ENCODE measurements at places on chromosomes 3 and 15.

- DNase-seq: no peak
Observed at GRCh38 chr3:3634326-3634725, 164.9 kb upstream of the LRRN1 start.

DNA sequence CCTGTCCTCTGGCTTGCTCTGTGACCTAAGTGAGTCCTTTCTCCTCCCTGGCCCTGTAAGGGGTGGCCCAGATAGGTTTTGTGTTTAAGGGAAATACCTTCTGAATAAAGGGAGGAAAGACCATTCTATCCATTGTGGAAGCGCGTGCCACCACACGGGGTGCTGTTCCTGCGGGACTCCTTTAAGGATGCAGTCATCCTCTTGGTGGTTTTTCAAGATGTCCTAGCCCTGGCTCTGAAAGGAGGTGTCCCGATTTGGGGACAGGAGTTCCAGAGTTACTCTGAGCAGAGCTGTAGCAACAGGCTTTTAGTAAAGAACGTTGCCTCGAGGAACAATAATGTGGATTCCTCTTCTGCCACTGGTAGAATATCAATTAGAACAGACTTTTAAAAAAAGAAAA is 9.6 kb downstream of the SLC6A6 start:
- DNase-seq: no peak

- DNase-seq: no peak
Observed at GRCh38 chr3:160312014-160312624, 86.9 kb downstream of the C3orf80 start.

- DNase-seq: no peak
Observed at GRCh38 chr3:128311441-128311844, 155.2 kb downstream of the DNAJB8 start.

DNA sequence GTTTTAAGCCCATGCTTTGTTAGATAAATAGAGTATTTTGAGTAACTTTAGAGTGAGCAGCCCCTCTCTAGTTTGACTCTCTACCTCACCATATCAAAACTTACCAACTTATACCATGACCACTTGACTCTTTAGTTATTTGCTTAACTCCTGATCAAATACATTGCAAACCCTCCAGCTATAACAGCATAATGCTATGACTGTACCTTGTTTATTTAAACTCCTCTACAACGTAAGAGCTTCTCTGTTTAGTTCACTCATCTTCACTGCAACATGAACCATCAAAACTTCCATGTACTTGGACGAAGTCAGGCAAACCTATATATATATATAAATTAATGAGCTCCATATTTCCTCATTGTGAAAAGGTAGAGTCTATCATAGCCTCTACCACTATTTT is 218.2 kb downstream of the DPH6 start:
- no peak for DNase-seq

GRCh38 chr3:190004656-190005055 is 116.0 kb downstream of the P3H2 start:
- DNase-seq: no peak

GRCh38 chr3:105367406-105368213 is 901 bp downstream of the ALCAM start:
- peak; percentile 57 for DNase-seq

- DNase-seq: no peak
Observed at GRCh38 chr3:131303848-131304247, 77.7 kb upstream of the NUDT16 start.

GRCh38 chr3:58190882-58191281 is 19.9 kb downstream of the DNASE1L3 start:
- no peak for DNase-seq

GRCh38 chr15:38285456-38285855 is 32.8 kb downstream of the SPRED1 start:
- DNase-seq: no peak

DNA sequence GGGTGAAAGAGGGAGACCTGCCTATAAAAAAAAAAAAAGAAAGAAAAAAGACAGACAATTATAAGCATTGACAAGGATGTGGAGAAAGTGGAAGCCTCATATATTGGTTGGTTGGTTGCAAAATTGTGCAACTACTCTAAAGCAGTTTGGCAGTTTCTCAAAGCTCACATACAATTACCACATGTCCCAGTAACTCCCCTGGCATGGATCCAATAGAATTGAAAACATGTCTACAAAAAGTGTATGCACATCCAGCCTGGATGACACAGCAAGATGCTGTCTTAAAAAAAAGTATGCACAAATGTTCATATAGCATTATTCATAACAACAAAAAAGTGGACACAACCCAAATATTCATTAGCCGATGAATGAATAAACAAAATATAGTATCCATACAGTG is 19.5 kb downstream of the SETMAR start:
- no peak for DNase-seq

DNA sequence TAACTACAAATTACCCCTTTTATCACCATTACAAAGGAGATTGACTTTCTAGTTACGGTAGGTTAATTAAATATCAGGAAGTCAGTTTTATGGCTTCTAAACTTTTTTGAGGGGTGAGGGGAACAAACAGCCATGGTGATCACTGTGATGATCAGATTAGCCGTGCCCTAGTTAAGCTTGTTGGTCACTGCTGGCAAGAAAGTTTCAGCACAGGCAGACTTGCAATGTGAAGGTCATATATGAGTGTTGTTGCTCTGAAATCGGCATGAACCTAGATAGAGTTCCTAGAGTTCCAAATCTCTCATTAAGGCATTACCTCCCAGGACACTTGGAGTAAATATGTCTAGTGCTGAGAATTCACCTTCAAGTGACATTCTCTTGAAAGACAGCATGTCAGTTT is 156.6 kb downstream of the GHSR start:
- no peak for DNase-seq

- no peak for DNase-seq
Observed at GRCh38 chr15:87710406-87710805, 546.1 kb downstream of the NTRK3 start.

DNA sequence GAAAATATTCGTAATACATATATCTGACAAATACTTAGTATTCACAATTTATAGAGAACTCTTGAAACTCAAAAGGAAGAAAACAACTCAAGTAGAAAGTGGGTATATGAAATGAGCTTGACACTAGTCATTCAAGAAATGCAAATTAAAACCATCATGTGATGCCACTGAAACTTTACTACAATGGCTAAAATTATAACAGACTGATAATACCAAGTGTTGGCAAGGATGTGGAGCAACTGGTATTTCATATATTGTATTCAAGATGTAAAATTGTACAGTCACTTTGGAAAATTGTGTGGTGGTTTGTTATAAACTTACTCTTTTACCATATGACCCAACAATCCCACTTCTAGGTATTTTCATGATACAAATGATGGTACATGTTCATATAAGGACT is 68.7 kb upstream of the AGTR1 start:
- DNase-seq: no peak

- no peak for DNase-seq
Observed at GRCh38 chr3:148680289-148680688, 17.4 kb upstream of the AGTR1 start.

- no peak for DNase-seq
Observed at GRCh38 chr3:175713268-175713667, 854.1 kb downstream of the NAALADL2 start.

DNA sequence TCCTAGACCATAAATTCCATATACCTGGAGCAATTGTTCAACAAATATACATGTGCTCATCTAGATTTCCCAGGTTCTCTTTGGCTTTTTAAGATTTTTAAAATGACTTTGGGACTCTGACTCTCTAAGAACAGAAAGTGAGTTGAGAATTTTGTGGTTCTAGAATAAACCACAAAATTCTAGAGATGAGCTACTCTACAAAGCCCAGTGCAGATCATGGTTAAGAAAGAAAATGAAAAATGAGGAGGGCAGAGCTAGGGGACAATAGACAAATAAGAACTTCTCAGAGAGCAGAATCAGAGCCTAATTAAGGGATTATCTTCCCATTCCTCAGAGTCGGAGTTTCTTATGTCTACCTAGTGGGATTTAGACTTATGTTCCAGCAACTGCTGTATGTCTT is 694.7 kb downstream of the ZNF385D start:
- DNase-seq: no peak

- DNase-seq: no peak
Observed at GRCh38 chr3:160346511-160346910, 52.5 kb downstream of the IFT80 start.

DNA sequence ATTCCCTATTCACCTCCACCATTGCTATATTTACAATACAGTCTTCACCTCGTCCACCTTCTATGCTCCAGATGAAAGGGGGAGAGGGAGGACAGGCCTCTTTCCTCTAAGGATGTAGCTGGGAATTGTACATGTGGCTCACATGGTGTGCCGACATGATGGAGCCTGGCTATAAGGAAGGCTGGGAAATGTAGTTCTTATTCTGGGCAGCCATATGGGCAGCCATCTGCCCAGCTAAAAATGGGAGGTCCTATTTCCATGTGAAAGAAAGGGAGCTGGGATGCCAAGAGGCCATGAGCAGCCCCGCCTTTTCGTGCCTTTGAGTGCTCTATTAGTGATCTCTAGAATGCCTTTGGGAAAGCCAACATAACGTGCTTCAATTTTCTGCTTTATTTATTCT is 27.1 kb upstream of the MGLL start:
- DNase-seq: no peak

- no peak for DNase-seq
Observed at GRCh38 chr3:173139420-173139819, 1.6 kb downstream of the SPATA16 start.

- no peak for DNase-seq
Observed at GRCh38 chr3:114418107-114418506, 124.3 kb downstream of the TIGIT start.

GRCh38 chr3:11085093-11085840 is 69.0 kb upstream of the HRH1 start:
- no peak for DNase-seq

- DNase-seq: no peak
Observed at GRCh38 chr3:104392327-104392726, 974.4 kb upstream of the ALCAM start.

DNA sequence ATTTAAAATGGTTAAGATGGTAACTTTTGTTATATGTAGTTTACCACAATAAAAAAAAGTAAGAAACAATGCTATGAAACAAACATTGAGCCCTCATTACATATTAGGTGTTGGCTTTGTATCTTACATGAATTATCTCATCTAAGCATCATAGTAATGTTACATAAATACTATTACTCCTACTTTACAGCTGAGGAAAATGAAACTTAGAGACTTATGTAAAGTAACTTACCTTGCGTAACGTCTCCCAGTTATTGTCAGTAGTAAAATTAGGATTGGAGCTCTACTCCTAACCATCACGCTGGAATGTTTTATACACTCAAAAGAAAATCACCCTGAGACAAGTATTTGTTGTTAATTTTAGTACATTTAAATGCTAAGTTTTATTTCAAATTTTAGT is 42.2 kb downstream of the DNAJC13 start:
- no peak for DNase-seq

DNA sequence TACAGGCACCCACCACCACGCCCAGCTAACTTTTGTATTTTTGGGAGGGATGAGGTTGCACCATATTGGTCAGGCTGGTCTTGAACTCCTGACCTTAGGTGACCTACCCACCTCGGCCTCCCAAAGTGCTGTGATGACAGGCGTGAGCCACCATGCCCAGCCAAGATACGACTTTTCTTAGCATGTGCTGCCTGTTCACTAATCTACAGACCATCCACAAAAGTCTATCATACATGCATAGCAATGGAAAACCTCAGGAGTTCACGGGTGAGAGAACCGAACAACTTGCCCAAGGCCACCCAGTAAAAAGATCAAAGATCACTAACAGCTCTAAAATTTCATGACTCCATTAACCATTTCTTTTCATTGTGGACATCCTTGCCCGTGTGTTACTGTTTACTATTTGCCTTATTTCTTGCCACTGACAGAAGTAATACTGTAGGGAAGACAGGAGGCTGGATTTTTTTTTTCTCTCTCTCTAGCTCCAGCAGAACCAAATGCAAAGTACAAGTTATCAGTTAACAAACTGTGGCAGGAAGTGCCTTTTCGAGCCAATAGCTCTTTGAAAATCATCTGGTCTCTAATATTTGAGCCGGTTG is 92.3 kb downstream of the FOXP1 start:
- DNase-seq: no peak
